Central memory CD4-positive, alpha-beta T cell (primary cell): ENCODE measurements at places on chromosomes 2 and 18.
A peak's percentile ranks its signal among the peaks of the same experiment; 100 is the strongest.

GRCh38 chr2:152012697-152013096, 86.1 kb downstream of the CACNB4 start:
- no peak for DNase-seq

DNA sequence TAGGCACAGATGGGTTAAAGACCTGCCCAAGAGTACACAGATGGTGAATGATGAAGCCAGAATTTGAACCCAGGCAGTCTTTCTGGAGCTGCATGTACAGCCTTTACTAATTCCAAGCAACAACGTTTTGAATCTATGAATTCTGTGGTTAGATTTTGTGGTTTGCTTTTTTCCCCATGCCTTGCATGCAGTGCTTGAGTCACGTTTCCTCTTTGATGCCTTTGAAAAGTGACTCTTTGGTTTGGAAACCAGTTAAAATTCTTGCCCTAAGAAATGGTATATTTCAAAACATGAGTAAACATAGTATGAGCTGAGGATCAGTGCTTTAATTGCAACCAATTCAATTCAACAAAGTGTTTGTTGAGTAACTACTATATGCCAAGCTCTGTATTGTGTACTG, 48.2 kb upstream of the PPM1B start:
- peak; percentile 39 for DNase-seq

GRCh38 chr2:96249654-96250053, 16.1 kb downstream of the TMEM127 start:
- no peak for DNase-seq

GRCh38 chr2:166643980-166644379, 149.9 kb upstream of the SCN7A start:
- DNase-seq: no peak

DNA sequence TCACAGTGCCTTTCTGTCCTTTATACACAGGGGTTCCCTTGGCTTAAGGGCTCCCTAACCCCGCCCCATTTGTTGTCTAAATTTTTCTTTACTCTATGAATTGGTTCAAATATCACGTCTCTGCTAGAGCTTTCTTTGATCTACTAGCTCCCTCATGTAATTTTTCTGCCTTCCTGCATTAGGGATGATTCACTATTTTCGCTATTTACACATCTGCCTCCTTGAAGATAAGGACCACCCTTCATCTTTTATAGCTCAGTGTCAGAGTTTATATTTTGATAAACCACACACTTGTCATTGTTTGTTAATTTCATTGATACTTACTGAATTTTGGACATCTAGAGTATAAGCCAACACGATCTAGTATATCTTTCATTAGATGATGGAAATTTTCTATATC, 169.2 kb downstream of the LPIN1 start:
- no peak for DNase-seq

- DNase-seq: no peak
Measured at GRCh38 chr18:77161383-77161782, 28.8 kb upstream of the MBP start.

- DNase-seq: no peak
Measured at GRCh38 chr2:3091696-3092095, 285.9 kb downstream of the EIPR1 start.

GRCh38 chr18:77559274-77559910, 309.7 kb downstream of the GALR1 start:
- DNase-seq: no peak

DNA sequence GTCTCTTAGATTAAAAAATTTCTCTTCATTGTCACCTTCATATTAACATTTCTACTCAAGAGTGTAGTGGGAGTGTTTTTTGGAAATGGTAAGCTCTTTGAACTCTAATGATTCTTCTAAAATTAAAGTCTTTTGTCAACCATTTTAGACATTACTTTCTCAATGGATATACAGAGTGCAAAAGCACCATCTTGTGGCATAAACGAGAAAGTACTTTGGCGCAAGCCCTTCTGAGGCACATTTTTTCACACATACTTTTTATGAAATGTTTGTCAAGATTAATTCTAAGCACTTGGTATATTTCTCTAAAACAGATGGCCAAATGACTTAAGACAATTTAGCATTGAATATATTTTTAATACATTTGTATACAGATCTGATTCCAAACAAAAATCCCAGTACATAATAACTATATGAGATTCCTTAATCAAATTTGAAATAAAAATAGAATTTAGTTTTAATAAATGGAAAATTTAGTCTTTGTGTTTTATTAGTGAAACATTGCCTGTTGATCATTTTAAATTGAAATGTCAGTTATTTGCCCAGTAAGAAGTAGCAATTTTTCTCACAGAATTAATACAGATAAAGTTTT, 63.3 kb upstream of the GALNT5 start:
- DNase-seq: no peak

- DNase-seq: no peak
Measured at GRCh38 chr18:58257461-58257860, 213.4 kb downstream of the NEDD4L start.

DNA sequence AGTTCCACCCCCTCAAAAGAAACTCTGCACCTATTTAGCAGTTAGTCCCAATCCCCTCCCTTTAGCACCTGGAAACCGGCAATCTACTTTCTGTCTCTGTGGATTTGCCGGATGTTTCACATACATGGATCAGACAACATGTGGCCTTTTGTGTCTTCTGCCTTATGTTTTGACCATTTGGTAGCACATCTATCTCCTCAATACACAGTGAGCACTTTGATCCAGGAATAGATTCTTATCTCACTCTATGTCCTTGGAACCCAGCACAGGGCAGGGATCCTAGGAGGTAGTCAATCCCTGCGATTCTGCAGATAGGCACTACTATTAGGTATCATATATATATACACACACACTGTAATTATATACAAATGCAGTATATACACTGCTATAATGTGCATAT, 3.8 kb upstream of the OTOF start:
- DNase-seq: no peak

GRCh38 chr2:219744600-219744999, 117.2 kb downstream of the SLC4A3 start:
- DNase-seq: no peak

- no peak for DNase-seq
Measured at GRCh38 chr18:46659484-46659883, 2.5 kb upstream of the LOXHD1 start.

DNA sequence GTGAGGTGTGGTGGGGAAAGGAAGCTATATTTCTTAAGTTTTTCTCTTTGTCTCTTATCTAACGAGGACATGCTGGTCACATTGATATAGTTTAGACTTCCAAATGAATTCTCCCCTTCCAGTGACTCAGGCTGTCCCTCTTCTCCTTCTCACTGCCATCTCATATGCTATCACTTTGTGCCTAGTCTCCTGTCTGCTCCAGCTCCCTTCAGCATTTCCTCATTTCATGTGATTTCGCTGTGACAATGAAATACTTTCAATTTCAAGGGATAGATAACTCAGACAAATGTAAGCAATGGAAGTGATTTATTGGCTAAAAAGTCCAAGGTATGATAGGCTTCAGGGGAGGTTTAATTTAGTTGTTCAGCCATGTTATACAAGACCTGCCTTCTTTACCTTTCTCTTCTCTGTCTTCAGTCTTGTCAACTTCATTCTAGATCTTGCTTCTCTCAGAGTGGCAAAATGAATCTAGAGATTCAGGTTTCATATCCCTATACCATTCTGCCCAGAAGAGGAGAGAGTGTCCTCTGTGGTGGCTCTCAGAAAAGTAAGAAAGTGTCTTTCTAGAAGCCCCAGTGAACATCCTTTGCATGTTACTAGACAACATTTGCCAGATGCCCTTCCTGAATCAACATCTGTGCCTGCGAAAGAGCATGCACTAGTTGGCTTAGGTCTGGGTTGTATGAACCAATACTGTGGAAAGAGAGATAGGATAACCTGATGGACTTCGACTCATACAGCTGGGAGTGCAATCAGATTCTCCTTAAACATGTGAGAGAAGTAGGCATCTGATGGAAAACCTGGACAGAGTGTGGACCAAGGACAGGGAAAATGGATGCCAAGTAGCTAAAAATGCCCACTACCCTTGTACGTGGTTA, 29.9 kb upstream of the GPR155 start:
- no peak for DNase-seq

GRCh38 chr2:30406853-30407252, 40.2 kb upstream of the LCLAT1 start:
- no peak for DNase-seq

GRCh38 chr2:16137080-16137755, 196.9 kb downstream of the MYCN start:
- no peak for DNase-seq

- no peak for DNase-seq
Measured at GRCh38 chr18:79360933-79361332, 34.8 kb upstream of the NFATC1 start.

DNA sequence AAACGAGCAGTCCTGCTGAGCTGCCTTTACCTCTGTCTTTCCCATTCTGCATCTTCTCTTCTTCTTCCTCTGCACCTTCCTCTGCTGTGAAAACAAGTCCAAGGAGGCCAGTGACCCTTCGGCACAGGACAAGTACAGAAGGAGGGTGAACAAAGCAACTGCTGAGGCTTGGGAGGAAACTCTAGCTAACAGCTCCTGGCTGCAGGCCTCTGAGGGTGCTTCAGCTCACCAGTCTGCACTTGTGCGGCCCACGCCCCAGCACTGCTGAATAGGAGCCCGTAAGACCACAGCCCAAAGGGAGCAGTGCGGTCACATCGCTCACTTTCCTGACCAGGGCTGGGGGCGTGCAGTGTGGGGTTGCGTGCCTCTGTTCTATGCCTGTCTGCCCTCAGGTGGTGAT, 42.1 kb upstream of the DNMT3A start:
- no peak for DNase-seq

- DNase-seq: no peak
Measured at GRCh38 chr2:99032001-99032400, 96.0 kb upstream of the CRACDL start.

DNA sequence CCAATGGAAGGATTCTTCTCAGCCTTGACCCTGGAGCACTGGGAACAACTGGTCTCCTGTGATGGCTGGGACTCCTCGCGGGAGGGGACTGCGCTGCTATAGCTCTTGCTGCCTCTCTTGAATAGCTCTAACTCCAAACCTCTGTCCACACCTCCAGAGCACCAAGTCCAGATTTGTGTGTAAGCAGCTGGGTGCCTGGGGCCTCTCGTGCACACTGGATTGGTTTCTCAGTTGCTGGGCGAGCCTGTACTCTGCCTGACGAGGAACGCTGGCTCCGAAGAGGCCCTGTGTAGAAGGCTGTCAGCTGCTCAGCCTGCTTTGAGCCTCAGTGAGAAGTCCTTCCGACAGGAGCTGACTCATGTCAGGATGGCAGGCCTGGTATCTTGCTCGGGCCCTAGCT, 28.8 kb downstream of the LIPG start:
- DNase-seq: no peak

- no peak for DNase-seq
Measured at GRCh38 chr18:24187049-24187448, 48.2 kb downstream of the CABYR start.
